Breast epithelium (tissue), 4 donors: ENCODE measurements at places on chromosomes 16 and 17.

DNA sequence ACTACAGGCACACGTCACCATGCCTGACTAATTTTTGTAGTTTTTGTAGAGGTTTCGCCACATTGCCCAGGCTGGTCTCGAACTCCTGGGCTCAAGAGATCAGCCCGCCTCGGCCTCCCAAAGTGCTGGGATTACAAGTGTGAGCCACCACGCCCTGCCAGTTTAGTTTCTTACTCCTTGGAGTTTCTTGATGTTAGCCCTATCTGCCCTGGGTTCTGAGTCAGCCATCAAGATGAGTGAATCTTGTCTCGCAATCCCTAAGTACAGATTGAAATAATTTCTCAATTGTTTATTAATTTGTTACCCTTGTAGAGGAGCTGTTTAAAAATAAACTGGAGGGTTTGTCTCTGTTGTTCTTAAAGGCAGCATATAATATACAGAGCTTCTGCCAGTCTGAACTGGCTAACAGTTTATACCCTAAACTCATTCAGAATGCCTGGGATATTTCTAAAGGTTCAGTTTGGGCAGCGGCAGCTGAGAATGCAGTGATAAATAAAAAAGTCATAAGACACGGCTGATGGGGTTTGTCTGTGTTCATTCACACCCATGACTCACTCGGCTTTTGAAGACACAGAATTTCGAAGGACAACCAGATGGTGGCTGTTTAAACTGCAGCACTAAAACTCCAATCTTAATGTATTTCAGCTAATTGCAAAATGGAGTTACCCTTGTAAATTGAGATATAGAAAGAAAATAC lies 39.6 kb downstream of the GPRC5B start:
- DNase-seq: no peak

DNA sequence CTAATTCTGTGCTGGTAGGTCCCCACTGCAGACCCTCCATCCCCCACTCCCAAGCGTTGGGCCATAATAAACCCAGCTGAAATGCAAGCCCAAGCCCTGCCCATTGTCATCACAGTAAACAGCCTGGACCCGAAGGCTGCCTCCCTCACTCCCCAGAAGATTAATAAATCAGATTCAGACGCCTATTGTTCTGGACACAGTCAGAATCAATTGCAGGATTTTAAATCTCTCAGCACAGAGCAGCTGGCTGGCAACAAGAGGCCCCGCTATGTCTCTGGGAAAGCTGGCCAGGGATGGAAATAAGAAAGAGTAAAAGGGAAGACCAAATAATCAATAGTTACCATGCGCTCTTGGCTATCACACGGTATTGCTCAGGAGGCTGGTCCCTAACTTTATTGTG lies 93.9 kb downstream of the C17orf67 start:
- no peak for DNase-seq

DNA sequence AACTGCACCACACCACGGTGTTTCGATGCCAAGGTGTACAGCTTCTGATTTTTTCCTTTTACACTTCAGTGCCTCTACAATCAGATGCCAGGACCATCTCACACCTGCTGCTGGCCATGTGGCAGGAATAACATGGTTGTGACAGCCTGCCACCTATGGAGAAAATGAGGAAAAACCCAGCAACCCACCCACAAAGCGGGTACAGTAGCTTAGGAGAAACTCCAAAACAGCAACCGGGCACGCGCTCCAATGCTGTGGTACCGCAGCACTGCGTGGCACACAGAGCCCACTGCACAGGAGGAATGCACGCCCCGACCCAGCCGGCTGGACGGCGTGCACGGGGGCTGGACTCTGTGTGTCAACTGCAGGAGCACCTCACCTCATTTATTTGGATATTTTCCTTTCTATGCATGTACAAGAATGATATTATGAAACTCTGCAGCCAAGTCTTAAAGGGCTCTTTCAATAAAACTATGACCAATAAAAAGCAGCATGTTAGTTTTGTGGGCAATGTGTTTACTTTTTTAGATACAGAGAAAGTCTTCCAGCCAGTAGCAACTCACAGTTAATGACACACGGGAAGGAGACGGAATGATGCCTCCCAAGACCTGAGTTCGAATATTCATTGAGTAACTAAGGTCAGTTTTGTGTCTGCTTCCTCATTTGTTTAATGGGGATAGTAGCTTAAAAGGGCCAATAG lies 45.9 kb downstream of the MAP1LC3B start:
- no peak for DNase-seq

DNA sequence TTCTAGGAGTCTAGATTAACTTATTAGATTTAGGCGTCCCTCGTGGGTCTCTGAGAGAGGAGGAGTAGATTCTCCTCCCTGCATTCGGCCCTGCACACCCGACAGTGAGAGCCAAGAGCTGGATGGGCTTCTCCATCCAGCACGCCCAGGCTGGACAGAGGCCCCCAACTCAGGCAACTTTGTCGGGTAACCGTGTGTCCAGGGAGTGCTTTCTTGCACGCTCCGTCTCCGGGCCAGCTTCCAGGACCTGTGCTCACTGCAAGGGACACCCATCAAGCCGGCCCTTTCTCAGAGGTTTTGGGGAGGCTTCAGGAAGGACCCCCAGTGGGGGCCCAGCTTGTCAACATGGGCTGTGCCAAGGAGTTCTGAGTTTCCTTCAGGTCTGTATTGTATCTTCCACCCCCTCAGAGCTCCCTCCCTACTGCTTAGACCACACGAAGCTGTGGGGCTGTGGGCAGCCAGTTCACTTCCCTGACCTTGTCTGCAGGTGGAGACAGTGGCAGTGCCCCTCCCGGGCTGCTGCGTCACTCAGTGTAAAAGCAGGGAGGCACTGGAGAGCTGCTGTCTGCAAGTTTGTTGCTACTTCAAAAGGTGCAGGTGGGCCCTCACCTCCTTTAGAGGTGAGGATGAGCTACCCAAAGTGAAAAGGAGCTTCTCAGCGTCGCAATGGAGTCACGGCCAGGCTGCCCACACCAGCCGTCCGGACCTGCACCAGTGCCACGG lies 24.0 kb upstream of the C16orf78 start:
- no peak for DNase-seq

DNA sequence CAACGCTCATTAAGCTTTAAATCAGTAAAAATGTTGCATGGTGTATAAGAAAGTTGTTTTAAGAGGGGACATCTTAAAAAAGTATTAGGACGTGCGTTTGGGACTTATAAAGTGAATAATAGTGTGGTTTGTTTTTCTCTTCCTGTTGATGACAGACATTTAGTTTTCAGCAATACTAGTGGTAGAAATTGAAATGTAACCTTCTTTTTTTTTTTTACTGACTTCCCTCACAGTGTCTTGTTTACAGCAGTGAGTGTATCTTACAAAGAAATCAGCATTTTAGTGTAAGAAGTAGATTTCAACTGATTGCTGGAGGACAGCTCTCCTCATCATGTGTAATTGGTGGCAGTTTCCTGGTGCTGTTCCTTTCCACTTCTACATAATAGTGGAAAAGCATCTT lies 39.6 kb downstream of the CYLD start:
- no peak for DNase-seq

DNA sequence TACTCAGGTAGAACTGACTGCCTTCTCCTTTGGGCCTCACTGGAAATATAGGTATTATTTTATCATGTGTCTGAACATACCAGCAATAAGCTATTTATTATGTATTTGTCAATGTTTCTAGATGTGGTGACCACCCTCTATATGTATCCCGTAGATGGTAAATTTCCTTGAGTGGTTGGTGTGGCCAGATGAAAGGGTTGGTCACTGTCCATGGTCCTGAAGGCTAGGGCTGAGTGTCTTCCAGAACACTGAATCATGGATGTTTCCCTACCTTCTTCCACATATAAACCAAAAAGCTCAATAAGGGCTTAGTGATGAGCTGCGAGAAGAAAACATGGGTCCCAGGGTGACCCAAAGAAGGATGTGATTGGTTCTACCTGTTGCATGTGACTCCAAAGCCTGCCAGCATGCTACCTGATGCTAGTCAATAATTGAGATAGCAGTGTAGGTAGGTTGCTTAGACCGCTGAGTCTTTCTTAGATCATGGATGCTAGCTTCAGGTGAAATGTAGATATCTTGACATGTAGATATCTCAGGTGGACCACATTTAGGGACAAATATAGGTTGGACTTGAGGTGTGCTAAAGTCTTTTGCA lies 150.3 kb downstream of the ASIC2 start:
- no peak for DNase-seq

DNA sequence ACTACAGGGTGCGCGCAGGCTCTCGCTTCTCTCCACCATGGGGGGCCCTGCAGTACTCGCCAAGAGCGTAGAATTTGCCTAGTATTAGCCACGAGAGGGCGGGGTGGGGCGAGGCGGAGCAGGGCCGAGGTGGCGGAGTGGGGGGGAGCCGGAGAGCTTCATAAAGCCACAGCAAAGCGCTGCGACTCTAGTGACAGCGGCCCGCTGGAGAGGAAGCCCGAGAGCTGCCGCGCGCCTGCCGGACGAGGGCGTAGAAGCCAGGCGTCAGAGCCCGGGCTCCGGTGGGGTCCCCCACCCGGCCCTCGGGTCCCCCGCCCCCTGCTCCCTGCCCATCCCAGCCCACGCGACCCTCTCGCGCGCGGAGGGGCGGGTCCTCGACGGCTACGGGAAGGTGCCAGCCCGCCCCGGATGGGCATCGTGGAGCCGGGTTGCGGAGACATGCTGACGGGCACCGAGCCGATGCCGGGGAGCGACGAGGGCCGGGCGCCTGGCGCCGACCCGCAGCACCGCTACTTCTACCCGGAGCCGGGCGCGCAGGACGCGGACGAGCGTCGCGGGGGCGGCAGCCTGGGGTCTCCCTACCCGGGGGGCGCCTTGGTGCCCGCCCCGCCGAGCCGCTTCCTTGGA lies at the start of gene TBX21:
TBX21 (plus strand) TSS at position 190 of the 627 bp plus-strand sequence; CDS start at position 409, 219 bp downstream.
- DNase-seq: peak; percentile 39

GRCh38 chr17:77449908-77450741 lies 309.4 kb downstream of the SEC14L1 start:
- DNase-seq: no peak

GRCh38 chr17:65558683-65559460 lies 2.6 kb downstream of the AXIN2 start:
- no peak for DNase-seq
